ENCODE measurements at places on chromosomes 2 and 18.

DNA sequence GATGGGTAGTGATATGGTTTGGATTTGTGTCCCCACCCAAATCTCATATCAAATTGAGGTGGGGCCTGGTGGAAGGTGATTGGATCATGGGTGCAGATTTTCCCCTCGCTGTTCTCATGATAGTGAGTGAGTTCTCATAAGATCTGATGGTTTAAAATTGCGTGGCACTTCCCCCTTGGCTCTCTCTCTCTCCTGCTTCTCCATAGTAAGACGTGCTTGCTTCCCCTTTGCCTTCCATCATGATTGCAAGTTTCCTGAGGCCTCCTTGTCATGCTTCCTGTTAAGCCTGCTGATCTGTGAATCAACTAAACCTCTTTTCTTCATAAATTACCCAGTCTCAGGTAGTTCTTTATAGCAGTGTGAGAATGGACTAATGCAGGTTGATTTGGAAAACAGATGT lies 223.2 kb upstream of the APCDD1 start:
- no peak for DNase-seq

DNA sequence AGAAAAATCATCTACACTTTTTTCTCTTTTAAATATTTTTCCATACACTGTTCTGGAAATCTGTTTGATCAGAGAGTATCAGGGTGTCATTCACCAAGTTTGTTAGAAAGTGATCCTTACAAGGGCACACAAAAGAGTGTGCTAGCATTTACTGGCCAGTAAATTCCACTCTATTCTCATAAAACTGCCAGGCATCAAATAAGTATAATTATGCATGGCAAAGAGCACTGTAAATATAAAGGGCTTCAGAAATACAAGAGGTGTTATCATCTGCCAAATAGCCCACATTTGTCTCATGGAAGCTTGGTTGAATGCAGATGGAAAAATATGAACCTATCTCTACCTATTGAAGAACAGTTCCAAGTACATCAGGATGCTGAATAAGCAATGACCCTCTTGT lies 847.3 kb upstream of the ACVR2A start:
- no peak for DNase-seq

GRCh38 chr2:99181624-99182000 lies 628 bp downstream of the MRPL30 start:
- DNase-seq: peak; percentile 1

DNA sequence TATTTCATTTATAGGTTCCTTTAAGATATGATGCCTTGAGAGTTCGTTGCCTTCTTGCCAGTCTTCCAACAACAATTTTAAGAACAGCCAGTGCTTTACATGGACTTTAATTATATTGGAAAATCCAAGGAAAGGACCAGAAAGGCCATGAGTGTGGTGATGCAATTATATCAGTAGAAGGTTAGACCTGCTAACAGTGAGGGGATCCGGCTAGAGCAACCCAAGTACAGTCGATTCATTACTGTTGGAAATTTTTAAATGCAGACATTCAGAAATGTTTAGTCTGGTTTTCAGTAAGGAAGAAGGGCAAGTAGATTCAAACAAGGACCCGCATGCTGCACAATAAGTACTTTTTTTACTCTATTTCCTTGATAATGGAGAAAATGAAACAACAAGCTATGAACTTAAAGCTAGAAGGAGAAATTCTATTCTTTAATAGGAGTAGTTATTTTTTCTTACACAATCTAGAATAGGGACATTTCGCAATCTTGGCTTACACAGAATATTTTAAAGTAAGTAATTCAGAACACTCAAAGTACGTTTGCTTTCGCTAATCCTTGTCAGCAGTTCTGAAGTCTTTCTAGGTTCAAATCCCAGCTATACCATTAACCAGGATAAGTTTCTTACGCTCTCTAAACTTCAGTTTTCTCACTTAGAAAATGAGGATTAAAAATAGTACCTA lies 405.5 kb downstream of the MEIS1 start:
- DNase-seq: no peak

- DNase-seq: peak; percentile 81
These were observed 18.9 kb downstream of the INPP4A start for GRCh38 chr2:98463551-98463971.

- no peak for DNase-seq
These were observed 469.7 kb downstream of the CDH2 start for GRCh38 chr18:27707201-27707600.

DNA sequence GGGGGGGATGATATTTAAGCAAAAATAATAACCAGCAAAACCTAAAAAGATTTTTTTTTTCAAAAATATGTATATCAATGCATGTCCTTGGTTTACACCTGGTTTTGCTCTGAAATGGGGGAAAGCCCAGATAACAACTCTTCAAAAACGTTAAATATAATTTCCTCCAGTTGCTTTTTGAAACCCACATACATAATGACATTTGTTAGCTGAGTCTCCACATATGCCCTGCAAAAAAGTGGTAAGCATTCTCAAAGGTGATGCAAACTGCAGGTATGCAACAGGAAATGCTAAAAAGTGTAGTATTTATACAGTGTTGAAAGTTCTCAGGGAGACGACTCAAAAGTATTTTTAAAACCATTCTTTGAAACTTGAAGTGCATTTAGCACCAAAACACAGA lies 258.6 kb downstream of the ZEB2 start:
- DNase-seq: no peak

- no peak for DNase-seq
These were observed 44.9 kb upstream of the TBC1D8 start for GRCh38 chr2:101195871-101196661.

DNA sequence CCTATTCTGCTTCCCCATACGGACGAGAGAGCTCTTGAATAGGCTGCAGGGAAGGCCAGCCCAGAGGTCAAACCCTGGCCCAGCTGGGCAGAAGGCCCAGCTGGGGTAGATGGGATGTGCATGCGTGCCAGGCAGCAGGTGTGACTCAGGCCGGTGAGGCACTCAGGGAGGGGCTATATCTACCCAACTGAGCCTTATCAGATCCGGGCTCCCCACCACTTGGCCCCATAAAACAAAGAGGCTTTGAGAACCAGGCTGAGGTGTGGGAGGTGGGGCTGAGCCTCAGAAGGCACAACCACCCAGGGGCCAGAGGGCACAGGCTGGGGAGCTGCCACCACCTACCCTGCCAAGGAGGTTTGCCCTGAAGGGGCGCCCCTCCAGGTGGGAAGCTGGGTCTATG lies 8.0 kb upstream of the CFAP65 start:
- DNase-seq: no peak

- DNase-seq: no peak
These were observed 320.4 kb downstream of the LRRTM4 start for GRCh38 chr2:77201755-77202154.

- no peak for DNase-seq
These were observed 423.3 kb downstream of the SETBP1 start for GRCh38 chr18:45104049-45104395.

DNA sequence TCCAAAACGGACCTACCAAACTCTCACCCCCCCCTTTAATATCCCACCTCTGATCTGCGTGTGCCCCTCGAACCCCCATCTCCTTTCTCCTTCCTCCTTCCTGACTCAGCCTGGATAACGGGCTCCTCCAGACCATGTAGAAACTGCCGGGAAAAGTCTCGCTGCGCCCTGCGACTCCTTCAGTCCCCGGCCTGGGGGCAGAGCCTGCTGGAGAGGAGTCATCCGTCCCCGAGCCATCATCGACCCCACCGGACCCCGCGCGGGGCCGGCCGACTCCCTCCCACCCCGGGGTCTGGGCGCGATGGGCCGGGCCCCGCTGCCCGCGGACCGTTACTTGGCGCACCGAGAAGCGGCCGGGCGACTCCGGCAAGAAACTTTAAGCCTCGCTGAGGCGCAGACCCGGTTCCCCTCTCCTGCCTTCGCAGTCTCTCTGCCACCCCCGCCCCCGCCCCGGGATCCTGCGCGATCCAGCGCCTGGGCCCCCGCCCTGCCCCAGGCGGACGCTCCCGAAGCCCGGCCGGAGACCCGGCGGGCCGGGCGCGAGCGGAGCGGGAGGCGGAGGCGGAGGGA lies 3.4 kb downstream of the ZEB2 start:
- no peak for DNase-seq

DNA sequence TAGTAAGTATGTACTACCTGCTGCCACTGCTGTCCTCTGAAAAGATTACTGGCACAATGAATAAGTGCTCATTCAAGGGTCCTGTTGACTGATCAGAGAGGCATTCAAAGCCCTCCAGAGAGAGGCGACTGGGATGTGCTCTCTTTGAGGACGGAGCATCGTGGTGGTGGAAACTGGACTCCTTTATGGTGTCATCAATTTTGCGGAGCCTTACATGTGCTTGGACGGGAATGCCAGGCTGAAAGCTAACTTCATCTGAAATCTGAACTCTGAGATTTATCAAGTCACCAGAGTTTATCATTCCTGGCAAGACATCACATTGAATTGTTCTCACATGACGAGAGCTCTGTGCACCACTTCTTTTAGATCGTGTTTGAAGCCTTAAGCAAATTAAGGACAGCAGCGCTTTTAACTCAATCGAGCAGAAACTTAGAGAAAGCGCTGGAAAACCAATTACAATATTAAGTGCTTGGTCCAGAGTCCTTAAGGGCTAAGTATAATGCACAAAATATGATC lies 138.3 kb downstream of the NCK2 start:
- DNase-seq: no peak

DNA sequence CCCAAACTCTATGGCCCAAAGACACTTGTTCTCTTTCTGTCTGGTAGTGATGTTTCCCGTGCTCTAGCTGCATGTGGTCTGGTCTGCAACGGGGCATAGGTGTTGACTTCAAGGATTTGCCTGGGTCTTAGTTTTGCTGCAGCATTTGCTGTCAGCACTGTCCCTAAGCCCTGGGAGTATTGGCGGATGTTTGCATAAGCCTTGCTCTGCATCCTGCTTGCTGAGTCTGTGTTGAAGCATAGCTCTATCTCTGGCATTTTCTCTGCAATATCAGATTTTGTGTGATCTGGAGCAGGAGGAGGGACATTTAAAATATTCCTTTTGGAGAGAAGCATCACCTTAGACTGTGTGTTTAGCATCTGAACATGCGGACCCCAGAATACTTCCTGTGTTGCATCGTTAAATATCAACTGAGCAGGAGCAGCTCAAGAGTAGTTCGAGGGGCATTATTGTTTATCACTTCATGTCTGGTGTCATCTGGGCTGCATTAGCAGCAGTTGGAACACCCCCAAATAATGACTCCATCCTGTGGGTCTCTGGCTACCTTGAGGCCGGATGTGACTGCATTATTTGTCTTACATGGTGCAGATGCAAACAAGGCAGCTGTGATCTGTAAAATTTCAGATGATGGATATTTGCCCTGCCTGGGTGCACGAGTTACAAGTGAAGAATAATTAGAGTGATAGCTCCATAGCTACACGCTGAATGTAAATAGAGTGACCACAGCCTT lies 231.7 kb downstream of the TRIB2 start:
- no peak for DNase-seq

DNA sequence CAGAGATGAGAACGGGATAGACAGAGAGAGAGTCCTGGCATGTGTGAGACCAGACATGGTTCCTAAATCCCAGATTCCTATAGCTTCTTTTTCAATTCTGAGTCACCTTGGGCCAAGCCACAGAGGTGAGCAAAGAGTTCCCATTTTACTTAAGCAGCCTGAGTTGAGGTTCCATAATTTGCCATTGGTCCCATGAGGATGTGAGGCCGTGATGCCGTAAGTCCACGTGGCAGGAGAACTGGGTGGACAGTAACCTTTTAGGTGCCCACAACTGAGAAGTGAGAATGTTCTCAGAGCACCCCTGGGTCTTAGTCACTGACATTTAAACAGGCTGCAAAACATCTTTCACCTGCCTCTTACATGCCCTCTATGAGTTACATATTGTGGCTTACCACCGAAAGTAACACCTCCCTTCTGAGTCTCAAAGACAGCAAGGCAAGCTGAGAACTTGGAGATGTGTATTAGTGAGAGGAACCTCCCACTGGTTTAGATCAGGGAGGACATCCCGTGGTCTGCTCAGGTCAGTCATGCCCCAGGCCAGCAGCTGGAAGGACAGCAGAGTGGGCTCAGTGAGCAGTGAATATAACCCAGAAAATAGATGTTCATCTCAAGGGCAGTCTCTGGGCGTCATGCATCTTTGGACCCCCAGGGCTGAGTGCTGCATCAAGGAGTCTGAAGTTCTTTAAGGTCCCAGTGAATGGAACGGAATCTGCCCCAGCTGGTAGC lies 127.9 kb upstream of the LGALSL start:
- DNase-seq: no peak

DNA sequence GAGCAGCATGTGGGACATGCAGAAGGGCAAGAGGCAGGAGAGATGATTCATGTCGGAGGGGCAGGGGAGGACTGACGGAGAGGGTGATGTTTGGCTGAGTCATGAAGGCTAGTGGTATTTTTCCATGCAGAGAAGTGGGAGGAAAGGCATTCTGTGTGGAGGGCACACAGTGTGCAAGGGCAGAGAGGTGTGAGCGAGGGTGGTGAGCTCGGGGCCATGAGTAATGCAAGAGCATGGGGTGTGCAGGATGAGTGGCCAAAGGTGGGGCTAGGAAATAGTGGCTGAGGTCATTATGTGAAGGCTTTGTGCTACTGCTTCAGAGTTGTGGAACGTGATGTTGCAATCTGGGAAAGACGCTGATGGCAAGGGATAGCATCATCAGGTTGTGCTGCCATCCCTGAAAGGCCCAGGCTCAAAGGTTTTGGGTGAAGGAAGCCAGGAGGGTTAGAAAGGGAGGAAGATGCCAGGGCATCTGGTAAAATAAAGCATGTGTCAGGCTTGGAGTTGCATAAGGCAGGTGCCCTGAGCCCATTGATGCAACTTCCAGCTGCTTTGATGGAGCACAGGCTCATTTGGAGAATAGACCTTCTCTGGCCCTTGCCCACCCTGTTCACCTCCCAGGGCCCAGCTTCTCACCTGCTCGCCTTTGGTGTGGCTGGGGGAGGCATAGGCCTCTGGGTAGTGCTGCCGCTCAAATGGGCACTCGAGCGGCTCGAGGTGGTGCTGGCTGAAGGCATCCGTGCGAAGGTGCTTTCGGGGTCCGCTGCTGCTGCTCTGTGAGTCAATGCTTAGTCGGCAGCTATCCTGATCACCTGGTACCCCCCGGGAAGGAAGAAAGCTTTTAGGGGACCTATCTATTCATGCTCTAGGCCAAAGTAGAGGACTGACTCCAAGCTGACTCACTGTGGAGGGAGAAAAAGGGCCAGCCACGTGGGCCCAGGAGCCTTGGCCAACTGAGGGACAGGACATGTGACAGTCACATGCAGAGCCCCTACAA lies 37.5 kb downstream of the PAX8 start:
- no peak for DNase-seq

GRCh38 chr2:149561309-149561926 lies 26.2 kb downstream of the MMADHC start:
- peak; percentile 61 for DNase-seq

- no peak for DNase-seq
These were observed 142.7 kb downstream of the PRKCE start for GRCh38 chr2:45794134-45794617.

Measured in NCI-H345 (cell line).